GM23338 (cell line): ENCODE measurements at places on chromosomes 1 and 21.

GRCh38 chr1:31723828-31724359 is 20.1 kb upstream of the COL16A1 start:
- DNase-seq: peak; percentile 95

DNA sequence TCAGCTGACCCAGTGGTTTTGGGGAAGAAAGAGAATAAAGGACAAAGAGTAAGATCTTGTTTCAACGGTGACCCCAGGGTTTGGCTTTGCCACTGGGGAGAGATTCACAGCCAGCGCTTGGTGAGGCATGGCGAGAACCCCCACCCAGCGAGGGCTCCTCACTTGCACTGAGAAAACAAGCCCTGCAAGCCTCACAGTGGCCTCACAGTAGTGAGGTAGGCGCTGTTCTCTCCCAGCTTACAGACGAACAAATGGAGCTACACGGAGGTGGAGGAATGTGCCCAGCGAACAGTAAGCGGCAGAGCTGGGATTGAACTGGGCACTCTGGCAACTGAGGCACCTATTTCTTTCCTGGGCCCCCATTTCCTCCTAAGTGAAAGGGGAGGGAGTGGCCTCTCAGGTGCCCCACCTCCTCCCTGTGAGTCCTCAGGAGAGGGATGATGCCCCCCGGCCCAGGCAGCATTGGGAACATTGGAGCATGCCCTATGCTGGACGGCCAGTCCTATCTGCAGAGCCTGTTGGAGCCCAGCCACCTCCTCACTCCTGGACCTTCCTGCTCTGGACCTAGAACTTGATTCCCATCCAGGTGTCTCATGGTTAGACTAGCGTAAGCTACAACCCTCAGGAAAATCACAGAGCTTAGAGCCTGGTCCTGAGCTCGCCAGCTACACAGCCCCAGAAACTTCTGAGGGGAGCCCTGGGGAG is 73.4 kb upstream of the EDN2 start:
- no peak for DNase-seq

DNA sequence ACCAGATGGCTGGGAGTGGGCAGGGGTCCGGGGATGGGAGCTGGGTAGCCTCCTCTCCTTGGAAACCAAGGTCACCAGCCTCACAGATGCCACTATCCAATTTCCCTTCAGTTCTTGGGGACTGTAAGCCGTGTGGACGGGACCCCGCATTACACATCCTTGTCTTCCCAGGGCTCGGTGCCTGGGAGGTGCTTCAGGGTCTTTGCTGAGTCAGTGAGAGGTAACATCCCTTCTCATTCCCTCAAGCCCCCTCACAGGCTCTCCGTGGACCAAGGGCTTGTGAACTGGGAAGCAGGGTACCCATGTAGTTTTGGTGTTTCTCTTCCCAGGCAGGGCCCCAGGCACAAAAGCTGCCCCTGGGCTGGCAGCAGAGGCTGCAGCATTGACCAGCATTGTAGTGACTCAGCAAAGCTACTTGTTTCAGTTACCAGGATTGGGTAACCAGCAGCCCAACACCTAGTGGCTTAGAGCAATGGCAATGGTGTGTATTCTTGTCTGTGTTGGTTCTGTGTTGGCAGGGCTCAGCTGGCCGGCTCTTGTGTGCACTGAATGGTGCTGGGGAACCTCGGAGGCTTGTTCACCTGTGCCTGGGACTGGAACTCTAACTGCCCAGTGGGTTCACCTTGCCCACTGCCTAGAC is 24.6 kb upstream of the PCBP3 start:
- no peak for DNase-seq

DNA sequence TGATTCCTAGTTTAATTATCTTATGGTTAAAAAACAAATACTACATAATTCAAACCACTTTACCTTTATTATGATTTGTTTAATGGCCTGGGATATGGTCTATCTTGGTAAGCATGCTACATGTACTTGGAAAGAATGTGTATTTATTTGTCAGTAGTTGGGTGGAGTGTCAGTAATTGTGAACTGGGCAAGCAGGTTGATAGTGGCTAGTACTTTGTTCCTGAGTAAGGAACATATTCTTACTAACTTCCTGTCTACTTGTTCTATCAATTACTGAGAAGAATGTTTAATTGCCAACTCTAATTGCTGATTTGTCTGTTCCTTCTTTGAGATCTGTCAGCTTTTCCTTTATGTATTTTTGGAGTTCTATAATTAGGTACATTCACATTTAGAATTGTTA is 49.2 kb upstream of the ABCG1 start:
- no peak for DNase-seq

DNA sequence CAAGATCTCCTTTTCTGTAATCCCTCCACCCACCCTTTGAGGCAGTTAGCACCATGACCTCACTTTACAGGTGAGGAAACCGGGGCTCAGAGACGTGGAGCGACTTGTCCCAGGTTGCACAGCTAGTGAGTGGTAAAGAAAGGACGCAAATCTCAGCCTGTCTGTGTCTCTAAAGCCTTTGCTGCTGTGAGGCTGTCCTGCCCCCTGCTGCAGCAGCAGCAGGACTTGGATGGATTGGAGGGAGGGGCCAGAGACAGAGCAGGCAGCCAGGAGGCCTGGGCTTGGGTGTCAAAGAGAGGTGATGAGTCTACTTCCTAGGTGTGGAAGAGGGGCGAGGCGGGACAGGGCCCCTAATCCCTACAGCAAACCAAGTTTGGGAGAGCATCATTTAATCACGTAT is 69.6 kb downstream of the PTPRU start:
- DNase-seq: no peak

DNA sequence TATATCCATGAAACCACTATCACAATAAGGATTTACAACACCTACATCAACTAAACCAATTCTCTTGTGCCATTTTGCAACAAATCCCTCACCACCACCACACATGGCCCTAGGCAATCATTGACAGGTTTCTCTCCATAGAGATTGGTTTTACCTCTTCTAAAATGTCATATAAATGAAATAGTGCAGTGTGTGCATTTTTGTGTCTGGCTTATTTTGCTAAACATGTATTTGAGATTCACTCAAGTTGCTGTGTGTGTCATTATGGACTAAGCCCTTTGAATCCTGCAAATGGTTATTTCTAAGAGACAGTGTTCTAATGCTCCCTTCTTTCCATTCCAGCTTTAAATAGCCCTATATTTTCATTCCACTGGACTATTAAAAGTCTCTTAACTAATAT is 179.7 kb upstream of the LRRC7 start:
- no peak for DNase-seq

GRCh38 chr1:199404976-199405375 is 622.5 kb upstream of the NR5A2 start:
- DNase-seq: no peak
